ENCODE measurements at places on chromosomes 4 and X.

GRCh38 chrX:110284159-110284558 lies 33.7 kb downstream of the AMMECR1 start:
- peak; percentile 86 for DNase-seq

DNA sequence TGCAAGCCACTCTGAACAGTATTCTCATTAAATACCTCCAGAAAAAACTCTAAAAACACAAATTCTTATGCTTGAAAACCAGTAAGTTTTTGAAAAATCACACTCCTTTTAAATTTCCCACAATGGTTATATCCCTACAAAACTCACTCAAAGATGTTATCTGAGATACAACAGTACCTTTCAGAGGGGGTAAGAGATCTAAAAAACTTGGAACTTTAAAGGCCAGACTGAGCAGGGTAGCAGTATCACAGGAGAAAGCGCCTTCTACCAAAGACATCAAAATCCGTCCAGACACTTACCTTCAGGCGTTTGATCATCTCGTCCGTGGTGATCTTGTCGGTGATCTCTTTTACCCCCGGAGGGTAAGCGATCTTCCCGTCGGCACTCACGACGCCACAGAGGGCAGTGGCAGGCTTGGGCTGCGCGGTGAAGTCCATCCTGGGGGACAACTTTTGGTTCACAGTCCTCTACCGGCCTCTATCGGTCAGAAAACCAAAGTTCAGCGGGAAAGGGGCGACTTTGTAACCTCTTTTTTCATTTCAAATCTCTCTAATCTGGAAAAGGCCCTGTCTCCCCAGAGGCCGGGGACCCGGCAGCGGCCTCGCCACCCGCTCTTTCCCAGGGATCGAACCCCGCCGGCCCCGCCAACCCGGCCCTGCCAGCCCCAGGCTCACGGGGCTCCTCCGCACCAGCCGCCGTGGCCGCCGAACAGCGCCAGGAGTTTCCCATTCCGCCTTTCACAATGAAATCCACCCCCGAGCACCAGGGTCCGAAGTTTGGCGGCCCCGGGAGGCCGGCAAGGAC lies 1.4 kb downstream of the PDS5A start:
- DNase-seq, result peak; percentile 83

DNA sequence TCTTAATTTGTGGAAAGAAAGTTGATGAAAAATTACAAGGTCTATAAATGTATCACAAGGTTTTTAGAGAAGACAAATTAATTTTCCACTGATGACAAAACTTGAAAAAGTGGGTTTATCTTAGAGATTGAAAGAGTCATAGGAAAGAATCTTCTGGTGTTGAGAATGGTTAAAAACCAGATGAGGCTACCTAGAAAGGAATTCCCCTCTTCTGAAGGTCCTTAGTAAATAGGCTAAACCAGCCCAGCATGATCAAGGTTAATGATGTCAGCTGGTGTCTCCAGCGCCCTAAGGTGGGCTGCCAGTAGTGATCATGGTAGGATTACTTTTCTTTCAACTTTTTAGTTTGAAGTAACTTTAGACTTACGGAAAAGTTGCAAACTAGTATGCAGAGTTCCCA lies 71.8 kb upstream of the PGRMC2 start:
- DNase-seq, result no peak

- DNase-seq, result peak; percentile 29
Observed at GRCh38 chrX:112636288-112636687, 43.5 kb downstream of the LHFPL1 start.

- no peak for DNase-seq
Observed at GRCh38 chr4:112939901-112940300, 109.6 kb upstream of the ANK2 start.

DNA sequence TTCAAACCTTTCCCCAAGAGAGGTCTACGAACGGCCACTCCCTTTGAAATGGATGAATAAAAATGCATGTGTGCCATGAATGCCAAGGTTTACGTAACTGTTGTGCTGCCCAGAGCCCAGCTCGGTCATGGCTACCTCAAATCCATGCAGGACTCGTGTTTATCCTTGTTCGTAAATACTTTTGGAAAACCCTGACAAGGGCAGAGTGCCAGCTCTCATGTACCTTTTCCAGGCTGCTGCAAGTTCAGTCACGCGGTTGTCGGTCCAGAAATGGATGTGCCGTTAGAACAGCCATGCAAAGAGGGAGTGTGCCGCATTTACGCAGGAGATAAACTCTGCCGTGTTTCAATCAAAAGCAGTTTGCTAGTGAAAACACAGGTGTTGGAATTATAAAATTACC lies 123.4 kb downstream of the AMELX start:
- no peak for DNase-seq

DNA sequence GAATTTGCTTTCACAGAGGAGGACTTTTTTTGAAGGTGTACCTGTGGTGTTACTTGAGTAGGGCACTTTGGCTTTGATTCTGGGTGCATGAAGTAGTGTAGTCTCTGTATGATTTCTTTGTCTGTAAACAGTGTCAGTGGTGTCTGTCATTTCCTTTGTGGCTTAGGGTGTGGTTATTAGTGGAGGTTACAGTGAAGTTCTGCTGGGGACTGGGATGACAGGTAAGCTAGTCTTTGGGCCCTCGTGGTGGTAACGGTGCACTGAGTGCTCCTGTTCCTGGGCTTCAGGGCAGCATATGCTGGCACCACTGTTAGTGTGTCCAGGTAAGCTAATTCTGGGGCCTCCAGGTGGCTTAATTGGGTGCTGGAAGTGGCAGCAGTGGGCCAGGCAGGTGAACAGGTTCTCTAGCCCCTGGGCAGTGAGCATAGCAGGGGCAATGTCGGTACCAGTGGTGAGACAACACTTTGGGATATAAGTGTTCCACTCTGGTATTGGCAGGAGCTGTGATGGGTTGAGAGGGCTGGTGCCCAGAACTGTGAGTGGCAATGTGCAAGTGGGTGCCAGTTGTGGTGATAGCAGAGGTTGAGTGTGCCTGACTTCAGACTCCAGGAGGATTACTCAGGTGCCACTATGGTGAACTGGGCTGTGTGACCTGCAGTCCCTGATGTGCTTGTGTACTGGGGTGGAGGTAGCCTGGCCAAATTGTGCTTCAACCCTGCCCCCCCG lies 26.0 kb upstream of the VSIG1 start:
- no peak for DNase-seq

GRCh38 chr4:113446019-113446418 lies 315.5 kb downstream of the CAMK2D start:
- peak; percentile 65 for DNase-seq

GRCh38 chr4:165319030-165319429 lies 8.4 kb upstream of the MSMO1 start:
- DNase-seq, result no peak

GRCh38 chr4:148881860-148882643 lies 439.8 kb upstream of the NR3C2 start:
- DNase-seq, result no peak

DNA sequence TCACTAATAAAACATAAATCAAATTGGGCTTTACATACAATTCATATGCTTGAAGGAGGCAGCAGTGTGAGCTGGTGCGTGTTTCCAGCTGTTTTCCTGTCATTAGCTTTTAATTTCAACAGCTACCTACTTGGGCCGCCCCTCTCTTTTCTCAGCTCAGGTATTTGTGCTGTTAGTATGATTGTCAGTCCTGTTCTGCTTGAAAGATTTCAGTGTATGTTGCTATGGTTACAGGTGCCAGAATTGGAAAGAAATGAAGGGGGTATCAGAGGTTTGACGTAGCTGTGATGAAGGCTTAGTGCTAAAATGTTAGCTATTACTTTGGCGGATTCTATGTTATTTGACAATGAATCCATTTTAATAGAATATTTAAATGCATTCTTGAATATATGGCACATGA lies 440.3 kb downstream of the ZIC3 start:
- DNase-seq, result no peak
